ENCODE measurements at places on chromosomes 6 and 20. TPM values are rescaled to one million over a fixed set of nuclear protein-coding genes. Genes with fewer than 3 reads are reported as not detected.

DNA sequence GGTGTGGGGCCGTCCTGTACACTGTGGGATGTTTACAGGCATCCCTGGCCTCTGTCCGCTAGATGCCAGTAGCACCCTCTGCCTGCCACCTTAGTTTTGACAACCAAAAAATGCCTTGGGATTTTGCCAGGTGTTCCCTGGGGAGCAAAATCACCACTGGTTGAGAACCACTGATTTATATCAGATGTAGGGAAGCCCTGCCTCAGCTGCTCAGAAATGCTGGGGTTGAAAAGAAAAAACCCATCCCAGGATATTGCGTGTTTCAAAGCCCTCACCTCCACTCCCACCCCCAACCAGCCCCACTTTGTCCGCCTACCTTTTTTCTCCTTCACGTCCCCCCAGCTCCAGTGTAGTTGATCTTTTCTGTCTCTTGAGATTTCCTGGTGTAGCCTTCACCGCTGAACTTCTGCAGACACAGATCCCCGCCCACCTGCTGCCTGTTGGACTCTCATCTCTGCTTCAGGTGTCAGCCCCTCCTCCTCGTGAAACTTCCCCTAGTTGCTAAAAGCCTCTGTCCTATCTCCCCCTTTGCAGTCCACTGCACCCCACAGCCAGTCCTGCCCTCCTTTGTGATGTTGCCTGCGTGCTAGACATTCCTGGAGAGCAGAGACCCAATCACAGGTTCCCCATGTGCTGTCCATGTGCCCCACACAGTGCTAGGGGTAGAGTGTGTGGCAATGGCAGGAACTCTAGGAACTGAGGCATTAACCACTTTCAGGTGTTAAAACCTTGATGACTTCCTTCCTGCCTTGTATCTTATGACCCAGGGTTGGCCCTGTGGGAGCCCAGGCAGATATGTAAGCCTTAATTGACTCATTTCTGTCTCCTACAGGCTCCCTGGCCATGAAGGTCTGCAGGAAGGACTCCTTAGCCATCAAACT is 98.9 kb downstream of the TBC1D7 start:
- DNase-seq, result no peak

GRCh38 chr20:15675813-15676484 is 897.3 kb downstream of the KIF16B start:
- DNase-seq, result no peak

GRCh38 chr20:16926626-16927430 is 178.7 kb downstream of the OTOR start:
- no peak for DNase-seq

- no peak for DNase-seq
These were observed 42.7 kb upstream of the HINT3 start for GRCh38 chr6:125913864-125914351.

DNA sequence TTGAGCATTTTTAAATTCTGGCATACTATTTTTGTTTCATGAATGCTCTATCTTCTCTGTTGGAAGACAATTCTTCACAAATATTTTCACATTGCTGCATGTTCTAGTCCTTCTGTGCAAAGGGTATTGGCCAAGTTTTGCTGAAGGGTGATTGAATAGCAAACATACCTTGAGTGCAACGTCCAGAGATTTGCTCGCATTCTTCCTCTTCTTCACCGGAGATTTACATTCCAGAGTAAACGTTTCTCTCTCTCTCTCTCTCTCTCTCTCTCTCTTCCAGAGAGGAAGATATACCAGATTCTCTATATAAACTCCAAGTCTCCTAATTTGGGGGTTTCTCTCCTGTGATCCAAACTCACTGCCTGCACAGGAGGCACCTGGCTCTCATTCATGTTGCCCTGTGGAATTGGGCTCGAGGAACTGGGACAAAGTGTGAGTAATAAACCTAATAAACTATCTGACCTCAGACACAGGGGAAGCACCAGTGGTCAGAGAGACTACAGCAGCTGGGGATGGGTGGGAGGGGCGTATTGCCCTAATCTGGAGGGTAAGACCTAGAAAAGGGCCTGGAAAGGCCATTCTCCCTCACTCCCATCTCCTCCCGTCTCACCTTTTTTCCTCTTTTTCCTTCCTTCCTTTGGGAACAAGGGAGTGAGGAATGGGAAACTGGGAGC is 1.1 kb upstream of the TREML1 start:
- DNase-seq, result no peak

- no peak for DNase-seq
These were observed 49.5 kb downstream of the NCOA3 start for GRCh38 chr20:47551222-47551621.

- no peak for DNase-seq
These were observed 34.2 kb downstream of the SLC23A2 start for GRCh38 chr20:4966826-4967751.

DNA sequence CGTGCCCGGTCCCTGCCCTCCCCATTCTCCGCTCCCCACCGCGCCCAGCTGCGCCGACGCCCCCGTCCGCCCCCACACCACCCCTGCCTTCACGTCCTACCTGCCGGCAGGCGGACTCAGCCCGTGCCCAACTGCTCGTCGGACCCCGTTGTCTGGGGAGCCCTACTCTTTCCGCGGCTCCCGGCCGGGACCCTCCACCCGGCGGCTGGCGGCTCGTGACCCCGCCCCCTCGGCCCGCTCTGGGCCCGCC is at the start of gene SERAC1:
TSS of gene SERAC1 (minus strand) at position 223 of the 250 bp plus-strand sequence. CDS start 9,899 bp downstream, outside the sequence.
- no peak for DNase-seq

DNA sequence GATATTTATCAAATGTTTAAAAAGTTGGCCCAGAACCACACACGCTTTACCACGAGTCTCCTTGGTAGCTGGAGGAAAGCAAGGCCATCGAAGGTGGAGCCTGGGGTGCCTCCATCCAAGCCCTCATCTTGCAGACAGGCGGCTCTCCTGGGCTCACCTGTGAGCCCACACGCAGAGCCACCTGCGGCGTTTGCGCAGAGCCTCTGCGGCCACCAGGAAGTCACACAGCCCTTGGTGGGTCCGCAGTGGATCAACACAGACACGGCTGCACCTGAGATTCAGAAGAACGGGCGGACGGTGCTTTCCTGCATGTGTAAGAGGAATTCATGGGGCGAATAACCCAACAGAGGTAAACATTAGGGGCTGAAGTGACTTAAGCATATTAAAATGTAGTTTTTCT is 24.5 kb upstream of the SMOC2 start:
- DNase-seq, result no peak

DNA sequence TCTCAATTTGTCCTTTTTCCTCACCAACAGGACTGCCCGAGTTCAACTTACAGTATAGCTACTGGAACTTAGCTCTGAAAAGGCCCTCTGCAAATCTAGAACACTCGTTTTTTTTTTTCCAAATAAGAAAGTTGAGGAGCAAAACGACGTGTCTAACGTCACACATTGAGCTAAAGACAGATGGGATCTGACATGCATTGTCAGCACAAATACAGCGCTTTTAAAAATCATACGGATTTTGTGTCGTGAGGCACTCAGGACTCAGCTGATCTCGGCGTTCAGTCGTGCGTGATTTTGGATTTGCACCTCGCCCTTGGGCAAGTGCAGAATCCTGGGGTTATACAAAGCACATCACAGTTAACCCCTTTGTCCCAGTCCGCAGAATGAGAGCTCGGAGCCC is 94.7 kb upstream of the ZNF322 start:
- no peak for DNase-seq

- no peak for DNase-seq
These were observed 20.7 kb upstream of the HEY2 start for GRCh38 chr6:125728739-125729138.

GTSF1L gene
- polyA plus RNA-seq, result 244 TPM

ULBP1 gene
- 2.3 TPM for polyA plus RNA-seq

OR2B6 gene
- not detected for polyA plus RNA-seq

STMND1 gene
- polyA plus RNA-seq, result 5.8 TPM

WFDC10B gene
- polyA plus RNA-seq, result 4.3 TPM

Measured in testis (tissue), 5 donors.